ENCODE measurements at places on chromosomes 2 and 18.

- no peak for DNase-seq
Measured at GRCh38 chr2:240338274-240338673, 97.2 kb upstream of the GPC1 start.

DNA sequence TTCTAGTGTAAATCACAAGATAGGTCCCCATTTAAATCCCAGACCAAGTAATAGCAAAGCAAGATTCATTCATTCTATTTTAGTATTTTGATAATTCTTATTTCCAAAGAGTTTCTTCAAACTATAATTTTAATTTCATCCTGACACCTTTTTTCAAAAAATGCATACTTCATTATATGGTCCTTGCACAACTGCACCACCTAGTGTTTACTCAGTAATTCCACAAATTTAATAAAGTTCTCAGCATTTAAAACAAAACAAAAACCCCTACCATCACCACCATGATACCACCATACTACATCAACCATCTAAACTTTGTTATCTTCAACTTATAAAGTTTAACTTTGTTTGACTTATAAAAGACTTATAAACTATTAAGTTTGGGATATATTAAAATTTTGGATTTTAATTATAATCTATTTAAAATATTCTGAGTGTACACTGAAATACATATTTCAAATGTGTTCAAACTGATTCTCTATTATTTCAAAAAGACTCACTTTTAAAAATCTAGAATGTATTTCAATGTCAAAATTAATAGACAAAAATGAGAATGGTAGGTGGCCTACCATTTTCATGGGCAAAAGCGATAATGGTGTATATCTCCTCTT, 44.2 kb downstream of the WDPCP start:
- no peak for DNase-seq

- DNase-seq = no peak
Measured at GRCh38 chr18:79275461-79275860, 120.3 kb upstream of the NFATC1 start.

DNA sequence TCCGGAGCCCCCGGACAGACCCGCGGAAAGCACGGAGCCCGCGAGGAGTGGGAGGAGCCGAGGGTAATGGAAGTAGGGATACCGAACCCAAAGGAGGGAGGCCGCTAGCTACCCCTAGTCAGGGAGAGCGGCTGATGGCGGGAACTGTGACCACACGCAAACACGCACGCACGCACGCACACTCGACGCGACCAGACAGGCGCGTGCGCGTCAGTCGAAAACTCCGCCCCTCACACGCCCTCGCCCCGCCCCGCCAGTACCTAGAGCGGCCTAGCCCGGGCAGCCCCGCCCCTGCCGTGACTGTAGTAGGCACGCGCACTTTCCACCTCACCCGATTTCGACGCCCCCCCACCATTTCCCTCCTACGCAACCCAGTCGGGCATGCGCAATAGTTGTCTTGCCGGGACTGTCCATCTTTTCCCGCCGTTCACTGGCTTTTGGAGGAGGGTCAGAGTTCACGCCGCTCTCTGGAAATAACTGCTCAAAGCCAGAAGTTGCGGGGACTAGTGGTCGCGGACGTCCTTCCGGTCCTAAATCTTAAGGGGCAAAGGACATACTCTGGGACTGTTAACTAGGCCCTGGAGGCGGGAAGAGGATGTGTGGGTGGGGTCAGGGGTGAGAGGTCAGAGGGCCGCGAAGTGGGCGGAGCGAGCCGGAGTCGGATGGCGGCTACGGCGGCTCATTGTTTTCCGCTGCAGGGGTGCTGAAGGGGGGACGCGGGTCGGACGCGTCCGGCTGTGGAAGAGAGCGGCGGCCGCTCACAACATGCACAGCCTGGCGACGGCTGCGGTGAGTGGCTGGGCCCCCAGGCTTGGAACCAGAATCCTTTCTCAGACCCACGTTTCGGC, at the start of the genes CNOT9 and USP37:
TSS of gene CNOT9 (plus strand) at position 650 of the 848 bp plus-strand sequence. CDS start at position 766, 116 bp downstream.
TSS of gene USP37 (minus strand) at position 162 of the 848 bp plus-strand sequence. CDS start 9,698 bp downstream, outside the sequence.
- DNase-seq = peak; percentile 39

DNA sequence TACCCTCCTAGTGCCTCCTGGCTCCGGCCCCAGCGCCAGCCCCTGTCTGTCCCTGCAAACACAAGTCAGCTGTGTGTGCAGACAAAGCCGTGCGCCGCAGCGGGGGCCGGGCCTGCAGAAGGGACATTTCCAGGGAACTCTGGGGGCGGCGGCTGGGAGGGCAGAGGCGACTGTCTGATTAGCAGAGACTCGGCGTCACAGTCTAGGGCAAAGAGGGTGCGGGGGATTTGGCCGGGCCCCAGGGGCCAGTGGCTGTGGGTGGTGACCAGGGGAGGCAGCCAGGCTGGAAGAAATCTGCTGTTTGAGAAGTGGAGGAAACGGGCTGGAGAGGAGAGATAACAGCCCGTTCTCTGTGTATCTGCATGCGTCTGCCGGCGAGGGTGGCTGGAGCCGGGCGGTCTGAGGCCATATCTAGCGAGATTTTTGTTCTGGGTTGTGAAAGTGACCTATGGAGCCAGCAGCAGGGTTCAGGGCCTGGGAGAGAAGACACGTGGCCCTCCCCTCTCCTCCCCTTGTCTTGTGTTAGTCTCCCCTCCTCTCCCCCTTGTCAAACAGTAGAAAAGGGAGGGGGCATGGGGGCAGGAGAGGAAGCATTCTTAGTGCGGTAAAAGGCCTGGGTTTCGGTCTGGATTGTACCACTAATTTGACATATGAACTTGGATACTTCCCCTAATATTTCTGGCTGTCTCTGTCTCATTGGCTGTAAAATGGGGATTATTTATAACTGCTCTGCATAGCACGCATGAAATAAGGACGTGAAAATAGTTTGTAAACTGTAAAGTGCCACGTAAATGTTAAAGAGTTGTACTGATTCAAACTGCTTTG, 169.4 kb downstream of the SMAD7 start:
- DNase-seq = peak; percentile 23

All from cortex of kidney (tissue), 1 donor.